ENCODE measurements at places on chromosomes 16 and 17. TPM values are rescaled to one million over a fixed set of nuclear protein-coding genes. Genes with fewer than 3 reads are reported as not detected.
A peak's percentile ranks its signal among the peaks of the same experiment; 100 is the strongest.

DNA sequence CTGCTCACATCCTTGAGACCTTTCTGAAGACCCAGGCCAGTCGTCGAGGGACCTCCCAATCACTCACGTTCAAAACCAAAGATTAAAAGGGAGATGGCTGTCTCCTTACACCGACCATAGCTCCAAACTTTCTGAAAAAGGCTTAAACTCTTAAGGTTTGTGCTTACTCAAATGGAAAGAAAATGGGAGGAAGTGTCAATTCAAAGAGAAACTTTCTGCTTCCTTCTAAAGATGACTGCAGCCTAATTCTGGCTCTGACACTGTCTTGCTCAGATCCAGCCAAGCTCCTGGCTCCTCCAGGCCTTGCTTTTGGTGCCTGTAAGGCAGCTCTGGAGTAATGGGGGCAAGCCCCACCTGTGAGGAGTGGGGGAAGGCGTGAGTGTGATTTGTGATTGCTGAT lies 54.9 kb upstream of the WSB1 start:
- DNase-seq, result no peak
- H3K36me3 ChIP-seq, result no peaks in the 10 kb centered on the region
- no peak overlapping the region for H3K4me3 ChIP-seq
- no peaks in the 10 kb centered on the region for H3K4me1 ChIP-seq
- no peaks in the 10 kb centered on the region for H3K27me3 ChIP-seq

The CLTC gene
- 89.0 TPM for total RNA-seq

DNA sequence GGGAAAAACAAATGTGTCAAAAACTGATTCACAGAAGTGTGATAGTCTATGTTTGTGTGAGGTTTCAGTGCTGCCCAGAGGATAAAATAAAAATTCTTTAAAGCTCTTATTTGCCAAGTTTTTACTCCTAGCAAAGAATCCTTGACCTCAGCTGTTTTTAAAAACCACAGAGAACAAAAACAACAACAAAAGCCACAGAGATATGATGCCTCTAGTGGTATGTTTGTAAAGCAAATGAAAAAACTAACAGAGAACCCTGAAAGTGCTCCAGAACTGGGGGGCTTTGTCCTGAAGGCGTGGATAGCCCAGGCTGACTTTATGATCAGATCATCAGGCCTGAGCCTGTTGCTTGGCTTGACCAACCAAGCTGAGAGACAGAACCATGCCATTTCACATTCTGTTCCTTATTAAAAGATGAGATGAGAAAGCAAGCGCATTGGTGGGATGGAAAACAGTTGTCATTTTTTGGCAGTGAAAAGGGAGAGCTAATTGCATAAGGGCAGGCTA lies 411.0 kb downstream of the CPPED1 start:
- no peaks in the 10 kb centered on the region for H3K36me3 ChIP-seq
- no peak overlapping the region for H3K27ac ChIP-seq
- no peaks in the 10 kb centered on the region for H3K4me1 ChIP-seq
- DNase-seq, result no peak
- H3K4me3 ChIP-seq, result no peak overlapping the region

DNA sequence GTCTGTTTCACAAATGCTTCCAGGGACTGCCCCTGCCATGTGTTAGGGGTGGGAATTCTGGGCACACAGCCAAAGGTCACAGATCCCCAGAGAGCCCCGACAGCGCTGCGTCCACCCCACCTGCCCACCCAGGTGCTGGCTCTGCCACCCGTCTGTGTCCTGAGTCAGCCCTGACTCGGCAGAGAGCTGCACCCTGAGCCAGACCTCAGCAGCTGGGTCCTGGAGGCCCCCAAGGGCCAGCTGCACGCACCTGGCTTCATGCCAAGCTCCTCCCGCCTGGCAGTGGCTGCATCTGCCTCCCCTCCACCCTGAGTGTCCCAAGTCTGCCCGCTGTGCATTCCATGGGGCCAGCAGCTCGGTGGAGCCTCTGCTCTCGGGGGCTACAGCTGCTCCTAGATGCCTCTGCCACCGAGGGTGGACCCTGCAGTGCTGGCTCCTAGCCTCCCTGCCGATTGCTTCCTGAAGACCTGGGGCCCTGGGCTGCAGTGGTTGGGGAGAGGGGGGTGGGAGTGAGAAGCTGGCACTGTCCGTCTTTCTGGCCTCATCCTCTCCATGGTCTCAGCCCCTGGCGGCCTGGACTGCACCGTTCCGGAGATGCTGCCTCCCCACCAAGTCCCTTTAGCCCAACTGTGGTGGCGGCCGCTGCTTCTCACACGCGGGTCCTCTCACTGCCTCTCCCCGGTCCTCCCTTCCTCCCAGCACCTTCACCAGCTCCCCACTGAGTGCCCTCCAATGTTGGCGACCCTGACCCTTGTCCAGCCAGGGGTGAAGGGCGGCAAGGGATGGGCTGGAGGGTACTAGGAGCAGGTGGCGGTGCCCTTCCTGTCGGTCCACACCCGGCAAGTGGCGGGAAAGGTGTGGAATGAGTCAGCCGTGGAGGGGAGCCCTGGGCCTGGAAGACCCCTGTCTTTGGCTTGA lies 3.0 kb downstream of the SECTM1 start:
- H3K27ac ChIP-seq, result no peak overlapping the region
- H3K4me3 ChIP-seq, result no peak overlapping the region
- H3K4me1 ChIP-seq, result peaks cover 23% of the 10 kb centered on the region
- H3K27me3 ChIP-seq, result peaks cover 54% of the 10 kb centered on the region
- H3K36me3 ChIP-seq, result no peaks in the 10 kb centered on the region

The PPP1R9B gene
- total RNA-seq, result 26.8 TPM

DNA sequence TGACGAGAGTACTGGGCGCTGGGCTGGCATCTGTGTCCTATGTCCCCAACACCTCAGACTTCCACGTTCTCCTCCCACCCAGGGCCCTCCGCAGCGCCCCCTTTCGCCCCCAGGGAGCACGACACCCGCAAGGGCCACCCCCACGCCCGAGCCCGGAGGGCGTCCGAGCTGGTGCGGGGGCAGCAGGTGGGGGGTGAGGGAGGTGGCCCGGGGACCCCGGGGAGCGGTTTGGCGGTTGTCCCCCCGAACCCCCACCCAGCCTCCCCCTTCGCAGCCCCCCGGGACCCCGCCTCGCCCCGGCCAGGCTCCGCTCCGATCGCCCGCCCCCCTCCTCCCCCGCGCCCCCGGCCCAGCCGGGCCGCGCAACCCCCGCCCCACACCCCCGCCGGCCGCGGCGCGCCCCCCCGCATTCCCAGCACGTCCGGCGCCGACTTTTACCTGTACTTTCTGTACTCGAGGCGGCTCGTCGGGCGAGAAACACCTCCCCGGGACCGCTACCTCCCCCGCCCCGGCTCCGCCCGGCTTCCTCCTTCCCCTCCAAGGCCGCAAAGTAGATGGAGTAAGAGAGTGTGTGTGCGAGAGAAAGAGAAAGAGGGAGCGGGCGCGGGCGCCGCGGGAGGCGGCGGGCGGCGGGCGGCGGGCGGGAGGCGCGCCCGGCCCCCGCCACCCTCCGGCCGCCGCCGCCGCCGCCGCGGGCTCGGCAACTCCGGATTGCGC lies 901 bp downstream of the CDYL2 start:
- no peak for DNase-seq
- H3K4me3 ChIP-seq, result peak overlapping the region; percentile 82
- H3K27ac ChIP-seq, result no peak overlapping the region
- H3K27me3 ChIP-seq, result peaks cover 41% of the 10 kb centered on the region
- H3K36me3 ChIP-seq, result no peaks in the 10 kb centered on the region
